Cerebellar nuclear complex (tissue), 1 donor: ENCODE measurements at places on chromosomes 6 and 20.

GRCh38 chr6:34562861-34563512 lies 6.9 kb upstream of the SPDEF start:
- no peak for DNase-seq

- no peak for DNase-seq
These were observed 4.7 kb downstream of the ADA start for GRCh38 chr20:44646641-44647274.

GRCh38 chr6:85390105-85390728 lies 59.7 kb upstream of the NT5E start:
- DNase-seq: no peak

DNA sequence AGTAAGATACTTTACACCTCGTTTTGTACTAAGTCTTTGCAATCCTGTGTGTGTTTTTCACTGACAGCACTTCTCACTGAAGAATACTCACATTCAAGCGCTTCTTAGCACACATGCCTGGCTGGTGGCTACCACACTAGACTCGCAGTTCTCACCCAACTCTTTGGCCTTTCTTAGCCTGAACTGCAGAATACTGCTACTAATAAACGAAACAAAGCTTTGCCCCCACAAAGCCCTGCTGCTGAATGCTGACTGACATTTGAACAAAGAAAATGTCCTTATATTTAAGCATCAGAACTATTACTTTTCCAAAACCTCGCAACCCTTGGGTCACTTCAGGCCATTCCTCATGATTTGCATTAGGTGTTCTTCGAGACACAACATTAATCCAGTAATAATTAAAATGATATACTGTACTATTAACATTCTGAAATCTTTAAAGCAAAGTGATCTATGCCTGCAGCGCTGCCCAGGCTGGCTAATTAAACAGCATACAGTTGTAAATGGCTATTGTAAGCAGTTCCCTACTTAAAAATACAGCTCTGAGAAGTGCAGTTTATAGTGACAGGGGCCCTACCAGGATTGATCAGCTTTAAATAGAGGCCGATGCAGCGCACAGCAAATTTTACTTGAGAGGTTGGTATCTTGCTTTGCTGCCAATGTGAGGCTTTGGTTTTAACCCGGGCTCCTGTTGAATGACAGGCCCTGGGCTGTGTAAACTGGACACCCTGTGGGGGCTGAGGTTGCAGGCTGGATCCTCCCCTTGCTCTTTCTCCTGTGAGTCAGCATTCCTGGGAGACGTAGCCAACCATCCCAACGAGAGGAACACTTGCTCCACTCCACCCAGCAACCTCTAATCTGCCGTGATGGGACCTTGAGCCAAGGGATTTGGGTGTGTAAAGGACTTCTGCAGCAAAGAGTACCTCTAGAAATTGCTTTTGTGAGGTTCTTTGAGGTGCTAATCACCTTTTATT lies 899.0 kb downstream of the TFAP2A start:
- DNase-seq: no peak

DNA sequence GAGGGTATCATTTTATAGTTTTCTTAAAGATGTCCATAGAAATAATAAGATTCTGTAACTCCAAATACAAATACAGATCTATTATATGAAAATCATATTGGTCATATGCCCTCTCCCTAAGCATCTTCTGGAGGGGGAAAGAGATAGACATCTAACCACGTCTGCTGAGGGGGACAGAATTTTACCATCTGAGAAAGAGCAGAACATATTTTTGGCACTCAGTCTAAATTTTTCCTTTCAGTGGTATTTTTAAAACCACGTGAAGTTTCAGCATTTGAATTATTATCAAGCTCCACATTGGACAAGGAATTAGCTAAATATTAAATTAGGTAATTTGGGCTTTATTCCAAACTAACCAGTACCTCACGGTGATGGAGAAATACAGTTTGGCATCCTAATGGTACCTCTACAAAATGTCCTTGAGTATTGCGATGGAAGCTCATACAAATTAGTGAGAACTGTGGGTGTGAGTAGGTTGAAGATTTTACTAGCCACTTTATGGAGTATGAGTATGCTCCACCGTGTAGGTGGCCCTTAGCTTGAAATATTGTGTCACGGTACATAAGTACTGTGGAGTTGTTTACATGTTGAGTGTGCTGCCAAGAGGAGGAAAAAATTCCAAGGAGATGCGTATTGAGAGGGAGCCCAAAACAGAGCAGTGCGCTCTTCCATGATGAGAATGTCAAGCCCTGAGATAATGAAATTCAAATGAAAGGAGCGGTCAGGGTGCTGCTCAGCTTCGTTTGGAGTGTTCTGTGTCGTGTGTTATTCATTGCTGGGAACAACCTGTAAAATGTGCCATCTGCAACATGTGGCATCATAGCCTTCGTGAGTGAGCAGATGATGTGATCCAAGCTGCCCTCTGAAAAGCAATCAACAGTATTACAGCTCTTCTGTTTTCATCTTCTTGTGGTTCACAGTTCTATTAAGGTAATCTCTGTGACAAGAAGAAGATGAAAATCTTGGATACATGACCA lies 48.4 kb upstream of the PHACTR2 start:
- no peak for DNase-seq

DNA sequence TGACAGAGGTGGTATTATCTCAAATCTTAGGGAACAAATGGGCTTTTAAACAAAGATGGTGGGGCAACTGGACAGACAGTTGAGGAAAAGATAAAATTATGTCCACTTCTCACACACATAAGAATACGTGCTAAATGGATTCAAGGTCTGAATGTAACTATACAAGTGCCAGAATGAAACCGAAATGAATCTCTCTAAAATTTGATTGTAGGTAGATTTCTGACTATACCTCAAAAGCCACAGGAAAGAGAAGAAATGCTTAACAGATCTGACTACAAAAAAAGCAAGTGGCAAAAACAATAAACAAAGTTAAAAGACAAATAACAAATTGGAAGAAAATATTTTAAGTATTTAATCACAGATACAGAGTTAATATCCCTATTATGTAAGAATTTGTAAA lies 182.7 kb upstream of the OLIG3 start:
- DNase-seq: no peak

DNA sequence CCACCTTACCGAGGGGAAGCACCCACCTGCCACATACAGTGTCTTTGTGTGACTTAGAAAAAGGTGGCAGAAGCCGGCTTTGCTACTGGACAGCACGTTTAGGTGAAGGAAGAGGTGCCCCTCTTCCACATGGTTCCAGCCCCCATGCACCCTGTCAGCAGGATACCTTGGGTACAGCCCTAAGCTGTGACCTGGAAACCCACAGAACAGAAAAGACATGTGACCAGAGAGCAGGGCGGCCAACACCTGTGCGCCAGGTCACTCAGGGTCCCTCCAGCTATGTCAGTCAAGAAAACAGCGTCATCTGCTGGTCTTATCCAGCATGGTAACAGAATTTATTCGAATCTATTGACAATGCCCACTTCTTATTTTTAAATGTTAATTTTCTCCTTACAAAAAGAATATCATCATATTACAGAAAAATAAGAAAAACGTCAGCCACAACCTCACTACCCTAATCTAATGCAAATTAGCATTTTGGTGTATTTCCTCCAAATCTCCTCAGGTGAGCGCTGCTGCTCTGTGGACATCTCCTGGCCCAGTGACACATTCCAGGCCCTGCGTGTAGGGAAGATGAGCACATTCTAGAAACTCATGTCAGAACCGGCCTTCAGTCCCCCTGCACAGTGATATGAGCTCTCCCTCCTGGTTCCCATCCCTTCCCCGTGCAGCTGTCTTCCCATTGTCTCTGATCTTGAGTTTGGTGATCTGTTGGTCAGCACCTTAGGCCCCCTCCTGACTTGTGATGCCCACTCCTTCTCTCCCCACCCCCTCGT lies 37.2 kb downstream of the GTF2H5 start:
- no peak for DNase-seq

GRCh38 chr20:24954151-24954550 lies 5.1 kb downstream of the CST7 start:
- no peak for DNase-seq

GRCh38 chr6:7080311-7080710 lies 27.4 kb upstream of the RREB1 start:
- DNase-seq: no peak

DNA sequence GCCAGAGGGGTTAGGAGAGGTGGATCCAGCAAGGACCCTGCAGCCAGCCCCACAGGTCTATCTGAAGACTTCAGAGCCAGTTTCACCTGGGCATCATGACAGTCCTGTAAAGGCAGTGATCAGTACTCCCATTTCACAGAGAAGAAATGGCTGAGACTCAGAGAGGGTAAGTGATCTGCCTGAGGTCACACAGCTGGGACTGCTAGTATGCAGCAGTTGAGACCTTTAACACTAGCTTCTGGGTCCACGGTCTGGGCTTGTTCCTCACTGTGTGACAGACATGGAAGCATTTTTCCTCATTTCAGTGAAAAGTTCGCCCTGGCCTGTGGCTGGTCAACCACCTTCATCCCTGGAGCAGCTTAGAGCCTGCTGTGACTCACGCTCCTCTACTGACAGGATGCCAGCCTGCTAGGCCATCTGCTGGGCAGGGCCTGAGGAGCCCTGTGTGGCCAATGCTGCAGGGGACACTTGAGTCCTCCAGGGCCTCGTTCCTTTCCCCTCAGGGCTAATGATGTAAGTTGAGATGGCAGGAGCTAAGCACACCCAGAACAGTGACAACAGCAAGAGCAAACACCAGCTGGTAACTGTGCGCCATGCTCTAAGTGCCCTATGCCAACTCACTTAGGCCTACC lies 192.0 kb downstream of the LRFN2 start:
- peak; percentile 7 for DNase-seq

- no peak for DNase-seq
These were observed 34.0 kb downstream of the CEP85L start for GRCh38 chr6:118617417-118617816.

DNA sequence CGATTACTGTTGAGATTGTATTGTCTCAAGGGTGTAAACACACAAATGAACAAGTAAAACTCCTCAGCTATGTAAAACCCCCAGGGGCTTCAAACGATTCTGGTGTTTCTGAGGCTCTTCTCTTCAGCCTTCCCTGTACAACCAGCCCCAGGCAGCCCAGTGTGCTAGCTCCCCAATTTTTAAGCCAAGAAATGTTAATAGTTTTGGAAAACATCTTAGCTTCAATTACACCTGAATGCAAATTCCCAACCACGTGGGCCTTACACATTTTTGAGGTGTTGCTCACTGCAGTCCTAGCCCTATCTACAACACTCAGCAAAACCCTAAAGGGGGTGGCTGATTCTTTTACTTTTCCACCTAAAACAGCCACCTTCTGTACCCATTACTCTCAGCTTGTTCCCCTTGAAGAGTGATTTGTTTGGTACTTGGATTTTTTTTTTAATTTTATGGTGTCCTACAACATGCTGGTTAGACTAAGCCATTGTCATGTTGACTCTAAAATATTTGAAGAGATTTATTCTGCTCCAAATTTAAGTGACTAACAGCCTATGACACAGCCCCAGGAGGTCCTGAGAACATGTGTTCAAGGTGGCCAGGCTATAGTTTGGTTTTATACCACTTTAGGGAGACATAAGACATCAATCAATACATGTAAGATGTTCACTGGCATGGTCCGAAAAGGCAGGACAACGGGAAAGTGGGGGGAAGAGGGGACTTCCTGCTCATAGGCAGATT lies 48.7 kb downstream of the ADAT2 start:
- no peak for DNase-seq

- no peak for DNase-seq
These were observed 27.3 kb upstream of the PLCG1 start for GRCh38 chr20:41110012-41110411.

DNA sequence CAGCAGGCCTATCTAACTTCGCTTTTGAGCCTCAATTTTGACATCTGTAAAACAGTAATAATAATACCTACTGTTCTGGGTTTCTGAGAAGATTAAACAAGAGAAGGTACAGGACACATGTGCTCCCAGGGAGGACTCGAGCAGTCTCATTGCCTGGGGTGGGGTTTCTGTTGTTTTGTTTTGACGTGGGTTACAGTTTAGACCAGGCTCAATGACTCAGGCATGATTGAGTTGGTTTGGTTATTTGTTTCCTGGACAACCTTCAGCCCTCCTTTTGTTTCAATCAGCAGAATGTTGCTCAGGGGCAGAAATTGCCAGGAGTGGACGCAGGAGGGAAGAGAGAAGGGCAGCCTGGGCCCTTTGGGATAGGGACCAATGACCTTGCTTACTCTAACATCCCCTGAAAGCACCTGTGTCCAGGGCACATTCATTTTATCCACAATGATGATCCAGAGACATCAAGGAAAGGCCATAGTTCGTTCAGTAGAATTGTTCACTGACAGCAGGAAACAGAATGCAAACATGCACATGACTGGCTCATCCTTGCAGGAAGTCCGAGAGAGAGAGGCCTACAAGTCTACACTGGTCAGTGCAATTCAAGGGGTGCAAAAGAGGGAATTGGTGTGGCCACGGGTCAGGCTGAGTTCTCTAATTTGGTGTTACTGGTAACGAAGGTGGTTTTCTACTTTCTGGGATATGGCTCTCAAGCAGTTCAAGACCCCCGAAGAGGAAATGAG lies 74.5 kb upstream of the MRPS10 start:
- DNase-seq: no peak

- DNase-seq: no peak
These were observed 604 bp upstream of the RAB5IF start for GRCh38 chr20:36604952-36605398.

DNA sequence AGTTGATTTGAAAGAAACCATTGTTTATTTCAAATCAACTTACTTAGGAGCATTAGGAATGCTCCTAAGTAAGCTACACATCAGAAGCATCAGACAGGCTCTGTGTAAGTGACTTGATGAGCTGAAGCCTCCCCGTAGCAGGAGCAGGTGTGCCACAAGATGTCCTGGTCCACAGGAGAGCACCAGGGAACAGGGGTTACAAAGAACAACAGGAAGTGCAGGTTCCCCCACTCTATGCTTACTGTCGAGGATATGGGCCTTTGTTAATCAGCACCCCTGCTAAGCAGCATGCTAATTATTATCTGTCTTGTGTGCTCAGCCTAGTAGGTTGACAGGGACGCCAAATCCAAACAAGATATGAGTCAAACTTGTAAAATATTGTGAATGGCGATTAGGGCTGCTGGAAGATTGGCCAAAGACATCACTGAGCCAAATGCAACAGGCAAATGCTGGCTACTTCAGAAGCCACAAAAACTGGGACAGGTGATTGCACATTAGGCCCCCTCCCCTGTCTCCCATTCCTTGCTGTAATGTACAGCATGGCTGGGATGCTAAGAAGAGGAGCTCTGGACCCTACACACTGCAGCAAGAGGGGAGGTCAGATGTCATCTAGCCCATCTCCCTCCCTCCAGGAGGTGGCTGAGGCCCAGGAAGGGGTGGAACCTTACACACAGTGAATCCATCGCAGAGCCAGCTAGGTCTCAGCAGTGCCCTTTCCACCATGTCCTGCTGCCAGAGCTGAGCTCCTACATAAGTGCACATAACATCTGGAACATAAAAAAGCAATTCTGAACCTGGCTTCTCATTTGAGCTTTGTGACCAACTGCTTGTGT lies 939 bp downstream of the TGM3 start:
- DNase-seq: no peak
